PC-9 (cell line): ENCODE measurements at places on chromosomes 6 and 20. TPM values are rescaled to one million over a fixed set of nuclear protein-coding genes. Genes with fewer than 3 reads are reported as not detected.

Gene CENPQ
- 9.5 and 11.0 TPM in 2 replicates for total RNA-seq

DNA sequence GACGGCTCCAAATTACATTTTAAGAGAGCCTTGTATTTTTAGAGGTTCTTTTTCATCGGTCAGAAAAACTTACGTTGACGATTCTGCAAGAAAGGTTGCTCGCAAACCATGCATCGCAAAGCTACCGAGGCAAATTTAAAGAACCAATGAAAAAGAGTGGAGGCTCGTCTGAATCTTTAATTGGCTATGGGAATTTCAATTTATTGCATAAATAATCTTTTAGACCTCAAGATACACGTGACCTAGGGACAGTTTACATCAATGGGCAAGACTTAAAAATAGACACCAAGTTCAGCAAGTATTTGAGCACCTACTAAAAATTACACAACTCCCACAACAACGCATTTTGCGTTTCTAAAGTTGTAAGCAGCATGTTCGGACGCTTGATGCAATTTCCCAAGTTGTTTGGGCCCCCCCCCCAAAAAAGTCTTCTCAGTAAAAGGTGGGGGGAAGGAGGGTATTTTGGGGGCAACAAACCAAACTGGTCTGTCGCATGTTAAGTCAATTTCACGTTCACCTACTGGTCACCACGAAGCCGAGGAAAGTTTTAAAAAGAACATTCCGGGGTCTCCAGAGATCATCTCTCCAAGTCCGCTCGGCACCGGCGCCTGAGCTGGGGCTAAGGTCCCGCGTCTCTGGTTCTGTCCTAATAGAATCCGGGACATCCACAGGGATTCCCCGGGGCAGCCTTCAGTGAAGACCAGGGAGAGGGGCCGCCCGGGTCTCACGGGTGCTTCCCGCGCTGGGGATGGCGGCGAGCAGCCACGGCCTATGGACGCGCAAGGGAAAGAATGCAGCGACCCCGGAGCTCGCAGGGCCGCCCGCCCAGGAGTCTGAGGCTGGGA lies 851 bp downstream of the SNX5 start:
- H3K27me3 ChIP-seq, result no peaks in the 10 kb centered on the region
- peak overlapping the region; percentile 96 for H3K4me3 ChIP-seq
- H3K36me3 ChIP-seq, result peaks cover 21% of the 10 kb centered on the region
- H3K27ac ChIP-seq, result peak overlapping the region; percentile 95

DNA sequence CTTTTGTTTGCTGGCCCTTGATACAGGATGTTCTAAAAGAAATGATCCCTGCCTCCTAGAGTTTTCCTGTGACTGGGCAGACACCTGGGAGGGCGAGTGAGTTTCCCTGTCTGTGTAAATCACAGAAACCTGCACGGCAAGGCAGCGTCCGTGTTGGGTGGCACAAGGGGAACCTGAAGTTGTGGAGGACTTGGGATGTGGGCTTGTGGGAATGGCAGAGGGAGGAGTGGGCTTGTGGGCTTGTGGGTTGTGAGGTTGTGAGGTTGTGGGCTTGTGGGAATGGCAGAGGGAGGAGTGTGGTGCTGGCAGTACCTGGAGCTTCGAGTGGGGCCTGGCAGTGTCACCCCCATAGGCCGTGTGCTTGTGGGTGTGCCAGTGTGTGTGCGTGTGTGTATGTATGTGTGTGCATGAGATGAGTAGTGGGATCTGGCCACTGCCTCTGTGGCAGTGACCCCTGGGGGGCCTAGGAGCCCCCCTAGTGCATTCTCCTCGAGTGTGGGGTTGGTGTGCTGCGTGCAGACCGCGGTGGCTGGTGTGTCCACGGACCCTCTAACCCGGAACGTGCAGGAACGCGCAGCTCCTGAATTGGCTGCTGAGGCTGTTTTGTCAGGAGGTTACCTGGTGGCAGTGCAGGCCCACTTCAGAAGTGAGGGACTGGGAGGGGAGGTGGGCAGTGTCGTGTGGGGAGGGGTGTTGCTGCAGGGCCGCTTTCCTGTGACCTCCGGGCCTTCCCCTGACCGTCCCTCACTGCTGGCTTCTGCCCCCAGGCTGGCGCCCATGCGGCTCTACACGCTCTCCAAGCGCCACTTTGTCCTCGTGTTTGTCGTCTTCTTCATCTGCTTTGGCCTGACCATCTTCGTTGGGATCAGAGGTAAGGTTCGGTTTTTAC lies 13.0 kb downstream of the TMEM181 start:
- H3K27me3 ChIP-seq, result no peaks in the 10 kb centered on the region
- H3K27ac ChIP-seq, result peak overlapping the region; percentile 59
- H3K36me3 ChIP-seq, result peaks cover 21% of the 10 kb centered on the region; the same call in 1 of the 2 replicates
- DNase-seq, result no peak
- no peak overlapping the region for H3K4me3 ChIP-seq

DNA sequence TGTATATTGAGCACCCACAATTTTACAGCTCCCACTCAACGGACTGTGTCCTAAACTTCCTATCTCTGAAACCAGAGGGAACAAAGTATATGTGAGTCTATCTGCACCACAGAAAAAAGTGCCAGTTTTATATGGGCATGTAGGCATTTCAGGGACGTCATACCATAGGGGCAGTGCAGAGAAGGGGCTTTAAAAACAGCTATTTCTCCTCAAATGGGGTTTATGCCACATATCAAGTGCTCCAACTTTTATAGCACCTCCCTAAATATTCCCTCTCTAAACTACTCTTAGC lies 28.9 kb upstream of the ASF1A start:
- H3K27me3 ChIP-seq, result no peaks in the 10 kb centered on the region
- no peak overlapping the region for H3K4me3 ChIP-seq
- no peak overlapping the region for H3K27ac ChIP-seq
- no peaks in the 10 kb centered on the region for H3K36me3 ChIP-seq
- no peaks in the 10 kb centered on the region for H3K4me1 ChIP-seq

DNA sequence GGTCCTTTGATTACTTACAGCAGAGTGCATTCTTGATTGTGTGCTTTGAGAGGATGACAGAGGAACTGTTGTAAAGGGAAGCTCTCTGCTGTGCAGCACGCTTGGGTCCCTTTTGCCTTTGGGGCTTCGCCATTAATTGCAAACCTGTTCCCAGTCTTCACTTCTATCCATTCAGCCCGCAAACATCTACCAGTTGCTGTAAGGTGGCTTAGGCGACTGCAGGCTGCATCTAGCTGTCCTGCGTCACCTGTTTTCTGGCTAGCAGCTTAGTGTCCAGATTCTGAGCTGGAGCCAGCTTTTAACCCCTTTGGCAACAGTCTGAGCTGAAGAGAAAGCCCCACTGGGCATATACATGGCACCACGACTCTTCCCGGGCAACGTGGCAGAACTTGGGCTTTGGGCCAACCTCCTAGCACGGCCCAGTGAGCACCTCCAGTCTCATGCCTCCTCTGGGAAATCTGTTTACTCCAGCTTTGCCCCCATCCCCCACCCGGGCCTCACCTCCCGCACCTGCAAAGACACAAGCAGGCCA lies 2.5 kb upstream of the FASTKD5 start:
- H3K4me1 ChIP-seq, result peaks cover 18% of the 10 kb centered on the region
- no peaks in the 10 kb centered on the region for H3K36me3 ChIP-seq

DNA sequence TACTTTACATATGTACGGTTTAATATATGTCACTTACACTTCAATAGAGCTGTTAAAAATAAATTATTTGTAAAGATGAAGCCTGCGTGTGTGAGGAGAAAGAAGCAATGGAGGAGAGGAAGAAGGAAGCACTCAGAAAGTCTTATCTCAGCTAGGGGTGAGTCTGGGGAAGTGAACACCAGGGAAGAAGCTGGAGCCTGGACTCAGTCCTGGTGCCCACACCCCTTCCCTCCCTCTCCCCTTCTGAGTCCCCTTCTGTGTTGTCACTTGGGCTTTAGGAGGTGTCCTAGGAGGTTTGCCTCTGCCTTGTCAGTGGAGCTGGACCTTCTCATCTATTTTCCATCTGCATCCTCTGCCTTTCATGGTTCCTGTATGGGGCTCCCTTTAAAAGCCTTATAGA lies 1.9 kb downstream of the SIRPB2 start:
- H3K36me3 ChIP-seq, result no peaks in the 10 kb centered on the region
- H3K27ac ChIP-seq, result peak overlapping the region; percentile 97
- DNase-seq, result no peak
- H3K4me1 ChIP-seq, result peaks cover 59% of the 10 kb centered on the region
- no peaks in the 10 kb centered on the region for H3K27me3 ChIP-seq
- H3K4me3 ChIP-seq, result peak overlapping the region; percentile 32
